Brain (organoid and tissue), 16 donors: ENCODE measurements at places on chromosomes 5 and 9.

DNA sequence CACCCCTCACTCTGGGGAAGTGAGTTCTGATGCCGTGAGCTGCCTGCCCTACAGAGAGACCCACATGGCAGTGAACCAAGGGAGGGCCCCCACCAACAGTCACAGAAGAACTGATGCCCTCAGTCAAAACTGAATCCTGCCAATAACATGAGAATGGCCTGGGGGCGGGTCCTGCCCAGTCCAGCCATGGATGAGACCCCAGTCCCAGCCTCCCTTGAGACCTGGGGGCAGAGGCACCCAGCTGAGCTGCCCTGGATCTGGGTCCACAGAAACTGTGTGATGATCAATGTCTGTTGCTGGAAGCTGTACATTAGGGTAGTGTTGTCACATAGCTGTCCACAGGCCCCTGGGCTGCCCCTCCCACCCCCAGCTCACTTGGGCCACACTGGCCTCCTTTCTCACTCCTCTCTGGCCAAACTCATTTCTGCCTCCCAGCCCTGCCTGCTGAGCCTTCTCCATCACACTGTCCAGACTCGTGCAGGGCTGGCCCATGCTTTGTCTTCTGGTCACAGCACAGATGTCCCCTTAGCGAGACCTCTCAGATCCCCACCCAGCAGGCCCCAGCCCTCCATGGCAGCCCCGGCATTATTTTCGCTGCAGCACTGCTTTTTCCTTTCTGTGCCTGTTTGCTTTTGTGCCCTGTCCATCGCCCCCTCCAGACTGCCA, 16.8 kb downstream of the GBGT1 start:
- DNase-seq = no peak

DNA sequence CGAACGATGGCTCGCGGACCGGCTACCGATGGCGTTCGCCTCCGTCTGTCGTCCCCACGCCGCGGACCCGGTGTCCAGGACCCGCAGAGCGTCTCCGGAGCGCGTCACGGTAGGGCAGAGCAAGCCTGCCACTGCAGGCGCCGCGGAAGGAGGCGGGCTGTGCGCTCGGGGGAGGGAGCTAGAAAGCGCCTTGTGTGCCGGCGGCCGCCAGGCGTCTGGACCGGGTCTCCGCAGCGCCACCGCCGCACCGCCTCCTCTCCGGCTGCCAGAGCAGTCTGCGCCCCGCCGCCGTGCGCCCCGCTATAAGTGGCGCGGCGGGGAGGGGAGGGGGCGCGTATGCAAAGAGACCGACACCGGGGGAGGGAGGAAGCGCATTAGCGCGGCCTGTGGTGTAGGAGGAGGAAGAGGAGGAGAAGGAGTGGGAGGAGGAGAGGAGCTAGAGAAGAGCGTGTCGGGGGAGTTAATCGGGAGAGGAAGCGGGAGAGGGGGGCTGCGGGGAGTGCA, at the start of gene ENC1:
ENC1 (minus strand) TSS at position 279 of the 504 bp plus-strand sequence. CDS start 4,243 bp downstream, outside the sequence.
- DNase-seq = peak; percentile 96

DNA sequence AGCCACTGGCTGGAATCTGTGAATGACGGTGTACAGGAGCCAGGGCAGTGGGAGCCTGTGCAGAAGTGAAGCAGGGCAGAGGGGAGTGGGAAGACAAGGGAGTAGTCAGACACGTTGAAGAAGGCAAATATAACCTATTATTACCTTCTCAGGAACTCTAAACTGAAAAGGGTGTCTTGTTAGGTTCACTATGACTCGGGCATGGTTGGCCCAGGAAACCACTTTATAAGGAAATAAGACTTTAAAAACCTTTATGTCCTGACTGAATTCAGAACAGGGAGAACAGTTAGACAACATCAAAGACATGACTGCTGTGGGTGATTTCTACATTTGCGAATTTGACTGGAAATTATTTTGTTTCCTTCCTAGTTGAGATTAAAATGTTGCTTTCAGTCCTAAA, 107.5 kb downstream of the ACER2 start:
- DNase-seq = no peak

- DNase-seq = no peak
Observed at GRCh38 chr9:135300346-135301141, 179.0 kb upstream of the PPP1R26 start.

DNA sequence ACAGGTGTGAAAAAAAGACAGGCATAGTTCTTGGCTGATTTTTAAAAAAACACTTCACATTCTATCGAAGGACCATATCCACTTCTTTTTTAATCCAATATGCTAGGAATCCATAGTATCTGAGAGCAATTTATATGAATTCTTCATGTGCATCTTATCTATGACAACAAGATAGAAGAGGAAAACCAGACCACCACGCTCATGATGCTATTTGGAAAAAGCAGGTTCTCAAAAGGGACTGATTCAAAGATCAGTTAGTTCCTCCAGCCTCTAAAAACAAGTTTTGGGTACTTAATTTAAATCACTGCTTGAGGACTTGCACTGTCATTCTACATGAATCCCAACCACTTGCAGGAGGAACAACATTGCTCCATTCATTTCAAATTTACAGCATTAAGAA, 6.3 kb downstream of the MEF2C start:
- DNase-seq = no peak

- DNase-seq = no peak
Observed at GRCh38 chr5:84392836-84393235, 8.2 kb upstream of the EDIL3 start.

GRCh38 chr5:21199087-21199486, 1211.1 kb upstream of the CDH18 start:
- DNase-seq = no peak
